Trophoblast cell (in vitro differentiated cells and primary cell): ENCODE measurements at places on chromosomes 1 and 21.

- peak; percentile 38 for DNase-seq
Observed at GRCh38 chr1:241934201-241934848, 23.2 kb upstream of the BECN2 start.

- DNase-seq = no peak
Observed at GRCh38 chr1:245098924-245099323, 55.9 kb upstream of the KIF26B start.

DNA sequence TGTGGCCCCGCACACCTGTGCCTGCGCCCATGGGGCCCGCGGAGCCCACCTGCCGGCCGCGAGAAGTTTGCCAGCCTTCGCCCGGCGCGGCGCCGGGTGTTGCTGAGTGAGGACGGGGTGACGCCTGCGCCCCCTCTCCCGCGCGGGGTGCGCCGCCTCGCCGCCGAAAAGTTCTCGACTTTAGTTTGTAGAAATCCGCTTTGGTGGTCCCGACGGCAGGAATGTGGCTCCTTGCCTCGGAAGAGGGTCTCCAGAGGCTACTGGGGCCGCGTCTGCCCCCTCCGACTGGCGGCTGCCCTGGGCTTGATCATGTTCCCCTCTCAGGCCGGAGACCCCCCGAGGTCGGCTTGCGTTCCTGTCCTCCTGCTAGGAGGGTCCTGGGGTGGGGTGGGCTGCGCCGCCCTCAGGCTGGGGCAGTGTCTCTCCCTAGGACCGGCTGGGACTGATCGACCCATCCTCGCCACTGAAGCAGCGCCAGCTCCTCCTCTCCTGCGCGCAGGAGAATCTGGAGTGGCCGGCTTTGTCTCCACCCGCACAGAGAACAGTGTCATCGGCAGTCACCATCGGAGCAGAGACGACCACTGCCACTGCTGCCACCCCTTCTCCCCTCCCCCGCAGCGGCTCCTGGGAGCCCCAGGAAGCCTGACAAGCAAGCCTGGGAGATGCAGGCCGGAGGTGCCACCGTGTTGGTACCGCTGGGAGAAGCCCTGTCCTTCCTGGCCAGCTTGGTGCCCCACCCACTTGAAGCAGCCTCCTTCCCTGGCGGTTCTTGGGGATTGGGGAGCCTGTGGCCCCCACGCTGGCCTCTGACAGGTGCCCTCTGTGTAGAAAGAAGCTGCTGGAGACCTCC is 553 bp upstream of the SLC30A2 start:
- peak; percentile 54 for DNase-seq

DNA sequence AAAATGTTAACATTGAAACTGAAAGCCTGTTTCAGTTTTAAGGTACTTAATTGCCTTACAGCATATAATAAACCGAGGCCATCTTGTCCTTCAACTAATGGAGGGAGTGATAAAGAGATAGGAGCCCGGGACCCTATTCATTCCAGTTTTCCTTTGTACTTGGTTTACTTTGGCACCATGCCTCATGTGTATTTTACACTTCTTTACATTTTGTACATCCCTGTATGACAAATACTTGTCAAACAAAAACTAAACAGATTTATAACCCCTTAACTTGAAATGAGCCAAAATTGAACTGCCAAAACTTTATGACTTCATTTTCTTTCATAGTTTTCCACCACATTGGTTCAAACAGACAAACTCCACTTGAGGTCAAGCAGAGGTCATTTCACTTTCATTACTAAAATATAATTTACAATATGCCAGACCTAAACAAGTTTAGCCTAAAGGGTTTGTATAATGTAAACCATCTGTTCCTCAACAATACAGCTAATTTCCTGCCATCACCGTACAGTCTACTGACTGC is 30.9 kb upstream of the UBE2U start:
- no peak for DNase-seq

- DNase-seq = no peak
Observed at GRCh38 chr1:64655861-64656260, 89.0 kb upstream of the RAVER2 start.

- peak; percentile 41 for DNase-seq
Observed at GRCh38 chr1:94974824-94975223, 47.9 kb upstream of the CNN3 start.

- DNase-seq = no peak
Observed at GRCh38 chr1:190658907-190659306, 181.2 kb upstream of the BRINP3 start.

DNA sequence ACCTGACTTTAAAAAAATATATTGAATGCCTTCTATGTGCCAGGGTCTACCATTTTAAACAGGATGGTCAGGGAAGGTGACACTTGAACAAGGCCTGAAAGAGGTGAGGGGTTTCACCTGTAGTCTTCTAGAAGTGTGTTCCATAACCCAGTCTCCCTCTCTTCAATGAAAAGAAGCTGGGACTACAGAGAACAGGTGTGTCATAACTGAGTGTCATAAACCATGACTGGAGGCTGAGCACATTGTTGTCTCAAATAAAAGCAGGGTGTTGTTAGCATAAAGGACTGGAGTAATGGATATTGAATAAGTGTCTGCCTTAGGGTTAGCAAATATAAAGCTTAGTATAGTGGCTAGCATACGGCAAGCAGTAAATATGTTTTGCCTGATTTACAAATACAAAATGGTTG is 65.4 kb downstream of the SYDE2 start:
- DNase-seq = no peak

DNA sequence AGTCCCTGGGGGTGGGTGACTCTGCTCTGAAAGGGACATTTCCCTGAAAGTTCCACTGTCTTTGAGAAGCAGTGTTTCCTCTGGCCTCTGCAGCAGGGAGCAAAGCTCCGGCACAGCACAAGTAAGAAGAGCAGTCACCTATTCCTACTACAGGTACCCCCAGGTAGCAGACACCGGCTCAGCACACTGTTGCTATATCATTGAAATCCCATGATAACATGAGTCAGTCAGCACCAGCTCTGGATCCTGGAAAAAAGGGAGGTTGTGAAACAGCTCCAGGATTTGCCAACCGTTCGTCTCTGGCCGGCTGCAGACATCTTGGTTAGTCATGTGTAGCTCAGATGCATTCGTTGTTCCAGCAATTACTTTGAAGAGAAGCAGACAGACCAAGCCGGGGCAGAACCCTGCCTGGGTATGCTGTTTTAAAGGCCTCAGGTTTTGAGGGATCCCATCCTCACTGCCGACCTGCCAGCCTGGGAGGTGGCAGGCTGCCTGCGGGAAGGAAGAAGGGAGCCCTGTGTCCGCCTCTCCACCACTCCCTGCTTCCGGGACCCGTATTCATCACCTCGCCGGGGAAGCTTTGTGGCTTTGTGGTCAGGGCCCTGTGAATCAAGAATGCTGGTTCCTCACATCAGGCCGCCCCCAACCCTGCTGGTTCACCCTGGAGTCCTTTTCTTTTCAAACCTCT is 139.2 kb downstream of the CLIC6 start:
- DNase-seq = peak; percentile 91

DNA sequence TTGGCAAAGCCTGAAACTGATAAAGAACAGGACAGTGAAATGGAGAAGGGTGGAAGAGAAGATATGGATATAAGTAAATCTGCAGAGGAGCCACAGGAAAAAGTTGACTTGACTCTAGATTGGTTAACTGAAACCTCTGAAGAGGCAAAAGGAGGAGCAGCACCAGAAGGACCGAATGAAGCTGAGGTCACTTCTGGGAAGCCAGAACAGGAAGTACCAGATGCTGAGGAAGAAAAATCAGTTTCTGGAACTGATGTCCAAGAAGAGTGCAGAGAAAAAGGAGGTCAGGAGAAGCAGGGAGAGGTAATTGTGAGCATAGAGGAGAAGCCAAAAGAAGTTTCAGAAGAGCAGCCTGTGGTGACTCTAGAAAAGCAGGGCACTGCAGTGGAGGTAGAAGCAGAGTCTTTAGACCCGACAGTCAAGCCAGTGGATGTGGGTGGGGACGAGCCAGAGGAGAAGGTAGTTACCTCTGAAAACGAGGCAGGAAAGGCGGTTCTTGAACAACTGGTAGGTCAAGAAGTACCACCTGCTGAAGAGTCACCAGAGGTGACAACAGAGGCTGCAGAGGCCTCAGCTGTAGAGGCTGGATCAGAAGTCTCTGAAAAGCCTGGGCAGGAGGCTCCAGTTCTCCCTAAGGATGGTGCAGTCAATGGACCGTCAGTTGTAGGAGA is 16.3 kb downstream of the CCDC17 start:
- DNase-seq = no peak

GRCh38 chr1:112502826-112503225 is 5.9 kb upstream of the WNT2B start:
- DNase-seq = no peak

- no peak for DNase-seq
Observed at GRCh38 chr1:226787071-226787470, 48.0 kb upstream of the ITPKB start.

DNA sequence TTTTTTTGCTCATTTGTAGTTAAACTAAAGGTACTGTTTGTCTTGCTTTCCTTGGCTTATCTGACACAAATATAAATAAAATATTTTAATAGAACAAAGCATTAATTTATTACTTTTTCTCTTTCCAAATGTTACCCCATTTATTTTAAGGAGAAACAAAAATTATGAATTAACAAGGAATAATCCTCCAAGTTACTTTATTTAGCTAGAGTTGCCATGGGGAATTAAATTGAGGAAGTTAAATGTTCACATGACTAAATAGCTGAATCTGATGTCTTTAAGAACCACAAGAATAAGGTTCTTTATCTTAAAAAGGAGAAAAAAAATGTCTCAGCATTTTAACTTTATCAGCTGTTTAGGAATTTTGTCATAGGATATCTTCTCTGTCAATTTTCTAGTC is 12.3 kb downstream of the ATG4C start:
- no peak for DNase-seq

GRCh38 chr1:8396786-8397406 is 79.0 kb downstream of the SLC45A1 start:
- peak; percentile 49 for DNase-seq

DNA sequence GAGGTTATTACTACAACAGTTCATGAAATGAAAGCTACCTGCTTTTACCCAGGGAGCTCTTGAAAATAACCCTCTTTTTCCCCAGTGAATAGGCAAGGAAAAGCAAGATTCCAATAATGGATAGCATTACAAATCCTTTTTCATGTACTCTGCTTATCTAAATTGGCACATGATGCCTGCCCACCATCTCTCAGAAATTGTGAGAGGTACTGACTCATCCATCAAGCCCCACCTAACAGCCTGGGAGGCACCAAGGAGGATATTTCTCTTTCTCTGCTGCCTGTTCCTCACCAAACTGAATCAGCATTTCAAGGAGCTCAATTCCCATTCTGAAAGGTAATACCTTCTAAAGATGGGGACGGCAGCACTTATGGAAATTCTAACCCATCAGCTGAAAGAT is 34.4 kb downstream of the PALMD start:
- DNase-seq = no peak

GRCh38 chr1:100237091-100237490 is 12.5 kb downstream of the DBT start:
- DNase-seq = no peak

DNA sequence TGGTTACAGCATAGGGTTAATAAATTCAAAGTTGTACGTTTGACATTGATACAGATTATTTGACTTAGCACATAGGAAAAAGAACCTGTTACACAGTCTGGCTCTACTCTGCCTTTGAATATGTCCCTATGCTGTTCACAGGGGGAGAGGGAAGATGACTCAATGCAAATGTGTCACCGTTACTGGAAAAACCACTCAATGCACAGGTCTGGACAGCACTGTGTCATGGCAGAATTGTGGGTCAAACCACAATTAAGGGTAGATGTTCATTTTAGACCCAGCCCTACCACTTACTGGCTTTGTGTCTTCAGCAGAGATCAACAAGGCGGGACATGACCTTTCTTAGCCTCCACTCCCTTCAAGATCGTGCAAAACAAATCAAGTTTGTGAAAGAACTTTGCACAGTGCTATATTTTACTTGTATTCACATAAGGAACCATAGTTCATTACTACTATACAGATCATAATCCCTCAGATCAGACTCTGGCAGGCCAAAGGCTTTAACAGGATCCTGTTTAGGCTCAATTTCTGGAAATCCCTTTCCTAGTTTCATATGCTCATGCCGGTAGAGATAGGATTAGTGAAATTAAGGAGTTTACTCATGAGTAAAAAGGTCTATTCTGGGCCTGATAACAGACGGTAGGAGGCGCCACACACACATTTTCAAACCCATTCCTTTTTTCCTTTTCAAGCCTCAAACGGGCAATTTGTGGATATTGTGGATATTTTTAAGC is 22.1 kb downstream of the EIF2D start:
- DNase-seq = peak; percentile 35

DNA sequence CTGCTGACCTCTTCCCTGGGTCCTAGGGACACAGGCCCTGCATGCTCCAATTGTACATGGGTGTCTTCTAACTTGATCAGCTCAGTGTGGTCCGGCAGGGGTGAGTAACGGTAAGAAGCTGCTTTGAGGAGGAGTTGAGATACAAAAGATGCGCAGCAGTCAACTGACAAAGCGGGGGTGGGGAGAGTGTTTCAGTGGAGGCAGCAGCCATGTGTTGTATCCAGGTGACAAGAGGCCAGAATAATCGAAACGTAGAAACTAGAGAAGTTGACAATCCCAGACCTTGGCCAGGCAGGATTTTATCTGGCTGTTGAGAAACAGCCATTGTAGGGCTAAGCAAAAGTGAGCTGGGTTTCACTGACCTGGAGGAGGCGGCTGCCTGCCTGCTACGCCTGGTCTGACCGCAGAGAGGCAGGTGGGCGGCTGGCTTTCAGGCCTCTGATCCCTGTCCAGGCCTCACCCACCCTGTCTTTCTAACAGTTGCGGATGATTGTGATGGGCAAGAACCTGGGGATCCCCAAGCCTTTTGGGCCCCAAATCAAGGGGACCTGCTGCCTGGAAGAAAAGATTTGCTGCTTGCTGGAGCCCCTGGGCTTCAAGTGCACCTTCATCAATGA is 28.8 kb downstream of the PADI6 start:
- no peak for DNase-seq

DNA sequence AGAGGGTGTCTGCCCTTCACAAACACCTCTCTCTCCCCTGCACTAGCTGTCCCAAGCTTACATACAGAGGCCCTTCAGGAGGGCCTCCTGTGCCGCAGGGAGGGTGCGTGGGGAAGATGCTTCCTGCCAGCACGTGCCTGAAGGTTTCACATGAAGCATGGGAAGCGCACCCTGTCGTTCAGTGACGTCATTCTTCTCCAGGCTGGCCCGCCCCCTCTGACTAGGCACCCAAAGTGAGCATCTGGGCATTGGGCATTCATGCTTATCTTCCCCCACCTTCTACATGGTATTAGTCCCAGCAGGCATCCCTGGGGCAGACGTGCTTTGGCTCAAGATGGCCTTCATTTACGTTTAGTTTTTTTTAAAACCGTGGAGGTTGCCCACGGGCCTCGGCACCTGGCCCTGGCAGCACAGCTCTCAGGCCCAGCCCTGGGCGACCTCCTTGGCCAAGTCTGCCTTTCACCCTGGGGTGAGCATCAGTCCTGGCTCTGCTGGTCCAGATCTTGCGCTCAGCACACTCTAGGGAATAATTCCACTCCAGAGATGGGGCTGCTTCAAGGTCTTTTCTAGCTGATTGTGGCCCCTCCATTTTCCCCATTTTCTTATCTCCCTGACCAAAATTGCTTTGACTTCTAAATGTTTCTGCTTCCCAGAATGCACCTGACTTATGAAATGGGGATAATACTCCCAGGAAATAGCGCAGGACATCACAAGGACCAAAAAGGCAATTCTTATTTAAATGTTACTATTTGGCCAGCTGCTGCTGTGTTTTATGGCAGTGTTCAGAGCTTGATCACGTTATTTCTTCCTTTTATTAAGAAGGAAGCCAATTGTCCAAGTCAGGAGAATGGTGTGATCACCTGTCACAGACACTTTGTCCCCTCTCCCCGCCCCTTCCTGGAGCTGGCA is 6.1 kb downstream of the NPPA start:
- DNase-seq = no peak

GRCh38 chr1:9797049-9797448 is 26.7 kb downstream of the CLSTN1 start:
- no peak for DNase-seq

GRCh38 chr1:17181781-17182464 is 23.0 kb upstream of the PADI1 start:
- peak; percentile 71 for DNase-seq
